ENCODE measurements at places on chromosomes 13 and 19.

- DNase-seq = peak; percentile 62
Observed at GRCh38 chr19:38596057-38596981, 21.4 kb downstream of the MAP4K1 start.

DNA sequence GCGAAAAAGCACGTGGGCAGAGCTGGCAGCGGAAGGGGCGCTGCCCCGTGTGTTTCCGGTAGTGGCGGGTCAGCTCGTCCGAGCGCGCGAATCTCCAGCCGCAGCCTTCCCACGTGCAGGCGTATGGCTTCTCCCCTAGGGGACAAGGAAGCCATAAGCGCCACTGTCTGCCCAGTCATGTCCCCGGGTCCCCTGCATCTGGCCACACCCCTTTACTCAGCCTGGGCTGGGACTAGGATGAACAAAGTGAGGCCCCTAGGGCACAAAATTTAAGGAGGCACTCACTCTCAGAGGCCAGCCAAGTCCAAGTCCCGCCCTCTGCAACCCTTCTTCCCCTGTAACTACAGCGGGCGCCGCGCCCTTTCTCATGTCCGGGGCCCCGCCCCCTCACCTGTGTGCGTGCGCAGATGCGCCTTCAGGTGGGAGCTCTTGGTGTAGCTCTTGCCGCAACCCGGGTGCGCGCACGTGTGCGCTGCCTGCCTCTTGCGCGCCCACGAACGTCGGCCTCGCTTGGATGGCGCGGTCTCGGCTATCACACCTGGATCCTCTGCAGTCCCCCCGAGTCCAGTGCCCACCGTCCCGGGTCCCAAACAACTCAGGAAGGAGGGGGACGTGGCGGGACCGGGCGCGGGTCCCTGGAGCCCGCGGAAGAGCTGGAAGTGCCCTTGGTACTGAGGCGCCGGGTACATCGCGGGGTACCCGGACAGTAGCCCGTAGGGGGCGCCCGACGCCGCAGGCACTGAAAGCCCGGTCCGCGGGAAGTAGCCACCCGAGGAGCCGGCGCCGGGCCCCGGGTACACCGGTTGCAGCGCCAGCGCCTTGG is 1.9 kb downstream of the KLF1 start:
- peak; percentile 95 for DNase-seq

GRCh38 chr13:86681223-86681622 is 882.0 kb upstream of the SLITRK6 start:
- no peak for DNase-seq

- no peak for DNase-seq
Observed at GRCh38 chr13:43229506-43229905, 206.1 kb downstream of the DNAJC15 start.

DNA sequence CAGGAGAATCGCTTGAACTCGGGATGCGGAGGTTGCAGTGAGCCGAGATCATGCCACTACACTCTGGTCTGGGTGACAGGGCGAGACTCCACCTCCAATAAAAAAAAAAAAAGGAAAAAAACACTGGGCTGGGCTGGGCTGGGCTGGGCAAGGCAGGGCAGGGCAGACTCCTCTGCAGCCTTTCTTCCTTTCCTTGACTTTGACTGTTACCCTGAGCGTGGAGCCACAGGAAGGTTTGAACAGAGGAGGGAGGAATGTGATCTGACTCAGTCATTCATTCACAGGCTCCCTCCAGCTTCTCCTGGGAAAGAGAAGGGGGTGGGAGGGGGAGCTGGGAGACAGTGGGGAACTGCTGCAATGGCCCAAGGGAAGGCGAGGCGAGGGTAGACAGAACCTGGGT is 2.7 kb upstream of the ACTN4 start:
- no peak for DNase-seq

DNA sequence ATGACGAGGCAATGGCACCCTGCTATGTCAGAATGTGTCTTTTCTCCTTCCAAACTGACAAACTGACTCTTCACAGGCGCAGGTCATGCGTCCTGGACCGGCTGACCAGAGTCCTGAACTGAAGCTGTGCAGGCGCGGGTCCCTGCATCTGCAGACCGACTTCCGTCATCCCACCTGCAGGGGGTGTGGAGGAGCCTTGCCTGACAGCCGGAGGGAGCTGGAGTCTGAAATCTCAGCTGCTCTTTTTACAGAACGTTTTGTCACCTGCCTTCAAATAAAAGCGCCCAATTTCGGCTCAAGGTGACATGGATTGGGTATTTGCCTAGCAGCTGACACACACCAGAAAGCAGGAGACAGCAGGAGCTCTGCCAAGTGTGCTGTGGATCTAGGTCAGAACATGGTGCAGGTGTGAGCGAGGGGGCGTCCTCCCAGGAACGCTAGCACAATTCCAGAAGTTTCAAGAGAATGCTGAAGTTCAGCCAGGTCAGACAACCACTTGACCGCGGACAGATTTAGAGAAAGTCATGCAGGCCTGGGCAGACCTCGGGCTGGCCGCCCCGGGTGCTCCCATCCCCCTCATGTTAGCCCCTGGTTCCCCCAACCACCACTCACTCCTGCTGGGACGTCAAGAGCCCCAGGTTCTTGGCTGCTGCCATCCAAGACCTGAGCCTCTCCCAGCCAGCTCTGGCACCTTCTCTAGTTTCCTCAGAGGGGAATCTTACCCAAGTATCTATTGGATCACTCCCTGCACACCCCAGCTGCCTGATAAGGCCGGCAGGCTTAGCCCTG is 32.8 kb downstream of the ELL start:
- no peak for DNase-seq

DNA sequence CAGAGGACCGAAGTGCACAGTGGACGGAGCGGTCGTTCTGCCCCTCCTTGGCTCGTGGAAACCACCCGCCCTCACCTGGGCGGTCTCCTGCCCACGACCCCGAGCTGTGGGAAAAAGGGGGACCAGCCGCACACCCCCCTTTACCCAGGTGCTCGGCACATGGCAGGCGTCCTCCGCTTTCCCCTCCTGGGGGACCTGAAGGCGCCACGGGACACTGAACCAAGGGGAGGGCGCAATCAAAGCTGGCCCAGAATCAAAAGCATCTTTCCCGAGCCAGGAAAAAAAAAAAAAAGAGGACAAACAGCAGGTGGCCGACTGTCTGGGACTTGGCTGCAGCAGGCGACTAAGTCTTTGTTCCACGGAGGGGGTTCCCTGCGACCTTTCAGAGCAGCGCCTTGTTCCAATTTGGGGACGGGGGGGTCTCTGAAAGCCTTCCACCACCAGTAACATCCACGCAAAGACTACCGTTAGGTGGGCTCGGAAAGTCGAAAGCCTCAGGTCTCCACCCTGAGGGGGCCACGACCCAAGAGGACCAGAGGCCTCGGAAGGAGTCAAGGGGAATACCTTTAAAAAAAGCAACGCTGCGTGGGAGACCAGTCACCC is 1.1 kb downstream of the MBD3 start:
- peak; percentile 66 for DNase-seq

GRCh38 chr13:37107868-37108267 is 2.4 kb upstream of the CSNK1A1L start:
- no peak for DNase-seq

DNA sequence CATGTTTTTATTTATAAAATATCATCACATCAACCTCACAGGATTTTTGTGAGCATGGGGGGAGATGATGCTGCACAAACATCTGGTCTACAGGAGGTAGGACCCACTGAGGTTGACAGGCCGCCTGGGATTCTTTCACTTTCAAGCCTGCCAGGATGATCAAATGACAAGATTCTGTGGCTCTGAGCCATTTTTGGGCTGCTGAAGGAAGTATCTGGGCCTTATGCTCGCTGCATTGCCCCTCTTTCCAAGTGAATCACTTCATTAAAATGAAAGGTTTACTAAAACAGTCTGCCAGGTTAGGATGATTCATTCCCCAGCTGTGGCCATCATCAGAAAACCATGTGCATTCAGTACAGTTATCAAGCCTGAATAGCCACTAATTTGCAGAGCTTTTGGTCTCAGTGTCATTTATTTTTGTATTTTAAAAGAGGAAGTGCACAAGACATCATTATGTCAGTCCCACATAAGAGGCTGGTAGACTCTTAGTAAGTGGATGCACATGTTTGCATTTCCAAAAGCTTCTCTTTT is 34.4 kb downstream of the STARD13 start:
- DNase-seq = peak; percentile 25

DNA sequence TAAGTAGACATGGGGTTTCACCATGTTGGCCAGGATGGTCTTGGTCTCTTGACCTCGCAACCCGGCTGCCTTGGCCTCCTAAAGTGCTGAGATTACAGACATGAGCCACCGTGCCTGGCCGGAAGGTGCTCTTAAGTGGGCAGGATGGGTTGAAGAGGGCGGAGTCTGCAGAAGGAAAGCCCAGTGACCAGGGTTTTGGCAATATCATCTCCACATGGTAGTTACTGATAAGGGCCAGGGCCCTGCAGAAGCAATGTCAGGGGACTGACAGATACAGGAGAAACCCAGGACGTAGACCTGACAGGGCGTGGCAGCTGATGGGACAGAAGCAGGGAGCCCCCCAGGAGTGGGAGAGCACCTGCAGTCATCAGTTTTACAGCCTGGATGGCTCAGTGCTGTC is 45.7 kb upstream of the RNF113B start:
- DNase-seq = no peak

DNA sequence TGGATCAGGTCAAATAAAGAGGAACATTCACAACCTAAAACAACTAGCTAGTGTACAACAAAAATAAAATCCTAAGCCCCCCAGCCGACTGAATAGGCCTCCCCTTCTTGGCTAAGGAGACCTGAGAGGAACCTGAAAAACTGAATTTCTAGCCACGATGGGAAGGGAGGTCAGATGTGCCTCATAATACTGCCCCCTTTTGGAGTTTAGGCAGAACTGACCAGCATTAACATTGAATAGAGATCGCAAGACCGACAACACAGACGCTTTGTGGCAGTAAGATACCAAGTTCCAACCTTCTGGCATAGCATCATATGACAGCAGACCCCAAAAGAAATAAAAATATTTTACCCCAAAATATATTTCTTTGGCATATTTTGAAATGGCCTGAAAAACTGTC is 15.9 kb downstream of the CBY2 start:
- no peak for DNase-seq

- DNase-seq = no peak
Observed at GRCh38 chr13:19596960-19597361, 35.6 kb upstream of the TPTE2 start.

DNA sequence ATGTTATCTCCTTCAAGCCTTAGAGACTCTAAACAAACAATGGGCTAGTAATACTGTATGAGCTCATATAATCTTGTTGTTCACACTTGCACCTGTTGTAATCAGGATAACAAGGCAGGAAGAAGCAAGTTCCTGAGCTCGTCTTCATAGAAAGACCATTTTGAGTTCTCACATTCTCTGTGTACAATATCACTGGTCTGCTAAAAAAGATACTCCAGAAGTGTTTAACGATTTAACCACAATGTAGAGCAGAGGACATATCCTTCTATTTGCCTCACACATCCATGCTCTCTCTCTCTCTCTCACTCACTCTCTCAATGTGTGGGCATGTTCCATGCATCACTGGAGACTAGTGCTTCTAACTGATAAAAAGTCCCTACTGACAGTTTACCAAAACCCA is 122.9 kb downstream of the MIPEP start:
- no peak for DNase-seq

GRCh38 chr19:5893907-5894703 is 9.5 kb downstream of the NDUFA11 start:
- DNase-seq = peak; percentile 35

All from NCI-H2171 (cell line).